ENCODE measurements at places on chromosomes 4 and X.
A peak's percentile ranks its signal among the peaks of the same experiment; 100 is the strongest.

- DNase-seq, result no peak
These were observed 29.1 kb upstream of the PRSS12 start for GRCh38 chr4:118381902-118382301.

GRCh38 chr4:101008503-101008902 is 338.8 kb downstream of the PPP3CA start:
- no peak for DNase-seq

GRCh38 chr4:68359508-68359907 is 9.6 kb upstream of the YTHDC1 start:
- no peak for DNase-seq

DNA sequence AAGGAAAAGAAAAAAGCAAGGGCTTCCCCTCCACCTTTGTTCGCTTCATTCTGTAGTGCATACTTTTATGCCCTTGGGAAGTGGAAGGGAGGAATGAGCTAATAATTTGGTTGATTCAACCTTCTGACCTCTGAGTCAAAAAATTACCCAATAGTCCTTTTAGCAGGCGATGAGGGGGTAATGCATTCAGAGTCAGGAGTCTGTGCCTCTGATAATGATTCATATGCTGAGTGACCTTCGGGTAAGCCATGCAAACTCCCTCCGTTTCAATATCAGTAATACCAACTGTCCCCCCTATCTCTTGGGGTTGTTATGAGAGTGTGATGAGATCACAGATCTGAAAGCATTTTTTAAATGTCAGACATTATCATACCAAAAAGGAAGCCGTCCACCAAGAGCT is 41.6 kb upstream of the ACSL4 start:
- DNase-seq, result peak; percentile 43

GRCh38 chrX:13876652-13877051 is 59.8 kb upstream of the GPM6B start:
- DNase-seq, result no peak

- DNase-seq, result no peak
These were observed 81.5 kb upstream of the BCOR start for GRCh38 chrX:40179283-40179682.

DNA sequence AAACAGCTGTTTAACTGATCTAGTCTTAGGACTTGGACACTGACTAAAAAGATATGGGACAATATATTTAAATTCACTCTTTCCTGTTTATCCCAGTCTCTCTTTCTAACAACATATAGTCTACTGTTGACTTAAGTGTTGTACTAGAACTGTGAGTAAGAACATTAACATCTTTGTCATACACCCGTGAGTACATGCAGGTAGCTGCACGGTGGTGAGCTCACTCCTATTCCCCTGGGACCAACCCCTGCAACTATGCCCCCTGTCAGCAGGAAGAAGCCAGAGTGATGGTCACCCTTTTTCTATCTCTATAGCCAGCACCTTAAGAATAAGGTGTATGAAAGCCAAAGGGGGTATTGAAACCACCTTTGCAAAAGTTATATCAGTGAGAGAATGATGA is 17.6 kb downstream of the TBL1X start:
- DNase-seq, result no peak

DNA sequence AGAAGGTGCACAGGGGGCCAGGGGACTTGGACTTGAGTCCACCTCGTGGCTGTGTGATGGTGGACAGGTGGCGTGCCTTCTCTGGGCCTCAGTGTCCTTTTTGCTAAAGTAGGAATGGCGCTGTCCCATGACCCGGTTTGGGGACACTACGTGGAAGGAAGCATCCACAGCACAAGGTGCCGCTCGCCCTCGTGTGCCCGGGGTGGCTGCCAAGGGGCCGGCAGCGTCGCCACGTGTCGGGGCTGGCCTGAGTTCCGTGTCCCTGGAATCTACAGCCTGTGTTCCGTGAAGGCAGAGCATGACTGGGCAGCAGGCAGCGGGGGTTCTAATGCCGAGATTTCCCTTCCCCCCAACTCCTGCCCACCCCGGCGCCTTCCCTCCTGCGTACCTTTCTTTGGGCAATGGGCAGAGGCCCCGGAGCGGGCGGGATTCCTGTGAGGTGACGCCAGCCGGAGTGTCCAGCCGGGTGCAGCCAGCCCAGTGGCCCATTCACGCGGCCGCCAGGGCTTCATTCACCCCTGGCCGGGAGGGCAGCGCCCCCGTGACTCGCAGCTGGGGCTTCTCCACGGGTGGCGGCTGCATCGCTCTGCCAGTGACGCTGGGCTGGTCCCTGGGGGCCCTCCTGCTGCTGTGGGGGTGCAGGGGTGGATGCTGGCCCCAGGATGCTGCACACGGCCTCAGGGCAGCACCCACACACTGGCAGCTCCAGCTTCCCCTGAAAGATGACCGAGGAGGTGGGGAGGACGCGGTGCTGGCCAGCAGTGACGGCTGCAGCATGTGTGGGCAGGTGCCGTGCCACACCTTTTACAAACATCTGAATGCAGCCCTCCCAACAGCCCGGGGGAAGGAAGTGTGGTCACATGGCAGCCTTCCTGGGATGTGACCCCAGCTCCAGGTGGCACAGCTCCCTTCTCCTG is 21.2 kb downstream of the DOK7 start:
- no peak for DNase-seq

DNA sequence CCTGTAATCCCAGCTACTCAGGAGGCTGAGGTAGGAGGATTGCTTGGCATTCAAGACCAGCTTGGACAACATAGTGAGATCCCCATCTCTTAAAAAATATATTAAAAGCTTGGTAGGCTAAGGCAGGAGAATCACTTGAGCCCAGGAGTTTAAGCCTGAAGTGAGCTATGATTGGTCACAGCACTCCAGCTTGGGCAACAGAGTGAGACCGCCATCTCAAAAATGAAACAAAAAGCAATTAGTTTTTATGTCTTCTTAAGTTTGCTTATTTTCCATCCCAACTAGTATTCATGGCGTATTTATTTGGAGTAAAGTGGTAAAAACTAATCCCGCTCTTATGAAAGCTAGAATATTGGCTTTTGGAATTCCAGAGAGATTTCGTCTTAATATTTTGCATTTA is 25.4 kb upstream of the PDE5A start:
- DNase-seq, result no peak

DNA sequence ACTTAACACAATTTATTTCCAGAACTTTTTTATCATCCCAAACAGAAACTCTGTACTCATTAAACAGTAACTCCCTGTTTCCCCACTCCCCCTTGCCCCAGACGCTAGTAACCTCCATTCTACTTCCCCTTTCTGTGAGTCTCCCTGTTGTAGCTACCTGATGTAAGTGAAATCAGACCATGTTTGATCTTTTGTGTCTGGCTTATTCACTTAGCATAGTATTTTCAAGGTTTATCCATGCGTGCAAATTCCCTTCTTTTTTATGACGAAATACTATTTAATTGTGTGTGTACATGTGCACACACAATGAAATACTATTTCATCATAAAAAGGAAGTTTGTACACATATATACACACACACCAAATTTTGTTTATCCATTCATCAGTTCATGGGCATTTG is 5.2 kb downstream of the PKD2 start:
- no peak for DNase-seq

GRCh38 chr4:53195815-53196661 is 169.8 kb downstream of the SCFD2 start:
- peak; percentile 87 for DNase-seq

- DNase-seq, result no peak
These were observed 468 bp downstream of the ZMYM3 start for GRCh38 chrX:71253253-71254091.

GRCh38 chrX:8067754-8068462 is 103.2 kb downstream of the VCX2 start:
- DNase-seq, result peak; percentile 52

- no peak for DNase-seq
These were observed 188.8 kb upstream of the FSTL5 start for GRCh38 chr4:162352580-162353107.

GRCh38 chr4:12949719-12950490 is 534.2 kb downstream of the RAB28 start:
- no peak for DNase-seq

GRCh38 chrX:122813876-122814275 is 370.2 kb upstream of the GRIA3 start:
- no peak for DNase-seq

GRCh38 chrX:114710571-114710970 is 126.7 kb downstream of the HTR2C start:
- DNase-seq, result peak; percentile 11

DNA sequence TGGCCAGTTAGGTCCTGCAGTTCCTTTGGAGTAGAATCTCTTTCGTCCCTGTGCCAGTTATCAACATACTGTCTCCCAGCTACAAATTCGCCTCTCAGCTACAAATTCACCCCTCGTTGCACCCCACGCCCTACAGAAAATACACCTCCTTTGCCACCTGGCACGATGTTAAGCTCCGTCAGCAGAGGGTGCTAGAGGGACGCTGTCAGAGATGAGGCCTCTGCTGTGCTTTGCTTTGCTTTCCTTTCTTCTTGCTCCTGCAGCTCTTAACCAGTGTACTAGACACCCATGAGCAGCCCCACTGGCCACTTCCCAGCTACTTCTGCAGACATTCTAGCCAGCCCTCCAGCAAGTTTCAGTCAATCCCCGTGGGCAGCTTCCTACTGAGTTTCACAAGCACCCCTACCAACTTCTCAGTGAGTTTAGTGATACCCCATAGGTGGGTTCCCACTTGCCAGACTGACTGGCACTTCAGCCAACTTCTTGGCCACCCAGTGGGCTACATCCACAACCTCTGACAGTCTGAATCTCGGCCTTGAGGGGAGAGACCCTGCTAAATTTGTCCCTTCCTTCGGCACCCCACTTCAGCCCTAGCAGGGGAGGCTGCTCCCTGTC is 21.8 kb downstream of the HAUS3 start:
- peak; percentile 42 for DNase-seq
